ENCODE measurements at places on chromosomes 5 and 9.

DNA sequence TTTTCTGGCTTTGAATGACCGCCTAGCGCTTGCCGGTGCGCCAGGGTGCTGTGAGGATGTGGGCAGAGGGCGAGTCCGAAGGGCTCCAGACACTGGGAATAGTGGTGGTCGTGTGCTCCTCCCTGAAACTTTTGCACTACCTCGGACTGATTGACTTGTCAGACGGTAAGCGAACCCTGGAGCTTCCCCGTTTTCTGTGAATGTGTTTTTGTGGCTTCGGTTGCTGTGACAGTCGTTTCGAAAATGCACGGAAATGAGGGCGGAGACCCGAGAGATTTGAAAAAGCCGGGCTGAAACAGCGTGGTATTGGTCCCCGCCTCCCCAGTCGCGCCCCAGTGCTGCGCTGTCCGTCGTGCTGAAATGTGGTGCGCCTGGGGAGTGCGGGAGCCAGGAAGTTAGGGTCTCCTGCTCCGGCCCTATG is 102.5 kb upstream of the GABRP start:
- DNase-seq: peak; percentile 78

DNA sequence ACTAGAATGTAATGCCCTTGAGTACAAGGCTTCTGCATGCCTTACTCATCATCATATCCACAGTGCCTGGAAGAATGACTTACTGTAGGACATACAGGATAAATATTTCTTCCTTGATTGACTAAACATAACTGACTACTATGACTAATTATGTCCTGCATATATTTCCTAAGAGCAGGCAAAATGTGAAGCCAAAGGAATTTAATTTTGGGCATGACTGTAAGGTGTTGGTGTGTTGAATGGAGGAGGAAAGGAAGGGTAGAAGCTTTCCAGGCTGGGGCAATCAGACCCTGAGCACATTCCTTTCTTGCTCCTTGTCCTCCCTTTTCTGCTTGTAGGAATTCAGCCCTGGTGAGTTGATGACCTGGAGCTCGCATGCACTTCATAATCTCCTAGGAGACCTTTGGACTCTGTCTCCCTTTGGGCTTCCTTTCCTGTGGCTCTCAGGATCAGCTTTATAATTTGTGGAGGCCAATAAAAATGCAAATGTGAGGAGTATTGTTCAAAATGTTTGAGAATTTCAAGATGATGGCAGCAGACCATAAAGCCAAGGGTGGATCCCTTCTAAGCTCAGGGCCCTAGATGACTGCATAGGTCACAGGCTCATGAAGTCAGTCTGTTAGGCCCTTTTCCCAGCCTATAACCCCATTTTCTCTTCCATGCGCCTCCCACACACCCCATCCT is 174.0 kb downstream of the HMHB1 start:
- DNase-seq: no peak

- DNase-seq: peak; percentile 85
Observed at GRCh38 chr9:136625101-136626065, 37.3 kb upstream of the EGFL7 start.

- peak; percentile 3 for DNase-seq
Observed at GRCh38 chr5:146344155-146345118, 5.8 kb downstream of the POU4F3 start.

- DNase-seq: no peak
Observed at GRCh38 chr5:141692919-141693725, 11.1 kb upstream of the ARAP3 start.

GRCh38 chr5:104095527-104095926 is 532.9 kb upstream of the NUDT12 start:
- no peak for DNase-seq

DNA sequence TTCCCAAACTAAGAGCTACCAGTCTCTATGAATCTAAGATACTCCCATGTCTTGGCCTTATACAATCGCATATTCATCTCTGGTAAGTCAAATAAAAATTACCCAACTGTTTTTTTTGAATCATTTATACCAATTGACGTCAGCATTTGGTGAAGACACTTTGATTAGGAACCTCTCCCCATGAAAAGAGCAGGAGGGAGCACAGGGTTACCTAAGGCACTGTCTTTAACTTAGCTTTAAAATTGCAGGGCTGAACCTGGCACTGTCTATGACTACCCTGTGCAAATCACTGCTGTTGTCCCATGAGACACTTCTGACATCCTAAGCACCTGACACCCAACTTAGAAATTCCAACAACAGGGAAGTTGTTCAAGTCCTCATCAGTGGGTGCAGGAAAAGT is 586.4 kb downstream of the MAT2B start:
- DNase-seq: no peak

DNA sequence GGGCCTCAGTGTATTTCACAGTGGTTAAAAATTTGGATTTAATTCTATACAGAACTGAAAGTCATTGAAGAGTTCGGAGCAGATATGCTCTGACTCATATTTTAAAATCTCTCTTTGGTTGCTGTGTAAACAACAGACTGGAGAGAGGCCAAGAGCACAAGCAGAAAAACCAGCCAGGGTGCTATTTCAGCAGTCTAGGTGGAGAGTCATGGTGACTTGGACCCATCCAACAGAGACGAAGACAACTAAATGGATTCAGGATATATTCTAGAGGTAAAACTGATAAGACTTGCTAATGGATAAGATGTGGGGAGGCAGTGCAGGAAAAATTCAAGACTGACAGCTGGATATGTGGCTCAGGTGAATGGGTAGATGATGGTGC is 168.9 kb downstream of the MAPKAP1 start:
- peak; percentile 54 for DNase-seq

GRCh38 chr5:17304282-17304681 is 86.9 kb downstream of the BASP1 start:
- DNase-seq: no peak

DNA sequence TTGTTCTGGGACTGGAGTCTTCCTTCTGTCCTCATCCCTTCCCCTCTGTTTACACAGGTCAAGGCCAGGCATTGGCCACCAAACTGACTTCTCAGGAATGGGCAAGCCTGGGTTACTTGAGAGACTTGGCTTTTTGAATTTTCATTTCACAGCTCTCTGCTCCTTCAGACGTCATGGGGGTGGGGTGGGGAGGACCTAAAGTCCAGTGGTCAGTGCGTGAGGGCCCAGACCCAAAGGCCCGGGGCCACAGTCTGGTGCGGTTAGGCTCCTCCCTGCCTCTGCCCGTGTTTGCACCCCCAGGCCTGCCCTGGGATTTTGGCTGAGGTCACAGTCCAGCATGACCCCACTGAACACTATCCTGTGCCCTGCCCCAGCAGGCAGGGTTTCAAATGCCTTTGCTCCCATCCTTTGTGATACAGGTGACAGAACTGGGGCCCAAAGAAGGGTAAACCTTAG is 4.1 kb upstream of the CXXC5 start:
- no peak for DNase-seq

DNA sequence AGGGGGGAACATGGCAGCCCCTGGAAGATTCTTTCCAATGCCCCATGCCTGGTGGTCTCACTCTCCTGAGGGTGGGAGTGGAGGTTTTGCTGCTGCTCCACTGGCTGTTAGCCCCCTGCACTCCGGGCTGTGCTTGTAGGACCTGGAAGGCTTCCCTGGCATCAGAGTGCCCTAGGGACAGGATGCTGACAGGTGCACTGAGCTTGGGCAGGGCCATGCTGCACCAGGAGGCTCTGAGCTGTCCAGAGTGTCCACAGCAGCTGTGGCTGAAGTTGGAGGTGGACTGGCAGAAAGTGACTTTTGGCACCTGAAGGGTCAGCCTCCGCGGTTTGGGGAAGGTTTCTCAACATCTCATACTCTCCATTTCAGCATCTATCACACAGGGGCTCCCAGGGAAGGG is 249.1 kb downstream of the GADD45G start:
- no peak for DNase-seq

DNA sequence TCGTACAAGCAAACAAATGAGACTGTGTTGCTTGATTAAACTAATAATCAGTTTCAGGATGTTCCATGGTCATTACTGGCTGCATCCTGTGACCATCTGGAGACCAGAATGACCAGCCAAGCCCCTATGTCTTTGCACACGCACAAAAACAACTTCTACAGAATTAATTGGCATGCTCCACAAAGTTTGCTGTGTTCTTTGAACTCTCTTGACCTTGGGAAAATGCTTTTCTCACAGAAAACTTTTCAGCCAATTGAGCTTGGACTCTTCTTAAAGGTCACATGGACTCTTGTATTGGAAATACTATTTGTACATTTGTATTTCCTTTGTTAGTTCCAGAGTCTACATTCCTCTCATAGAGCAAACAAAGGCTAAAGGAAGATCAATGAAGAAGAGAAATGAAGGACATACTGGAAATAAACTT is 147.8 kb downstream of the ARRDC3 start:
- no peak for DNase-seq

DNA sequence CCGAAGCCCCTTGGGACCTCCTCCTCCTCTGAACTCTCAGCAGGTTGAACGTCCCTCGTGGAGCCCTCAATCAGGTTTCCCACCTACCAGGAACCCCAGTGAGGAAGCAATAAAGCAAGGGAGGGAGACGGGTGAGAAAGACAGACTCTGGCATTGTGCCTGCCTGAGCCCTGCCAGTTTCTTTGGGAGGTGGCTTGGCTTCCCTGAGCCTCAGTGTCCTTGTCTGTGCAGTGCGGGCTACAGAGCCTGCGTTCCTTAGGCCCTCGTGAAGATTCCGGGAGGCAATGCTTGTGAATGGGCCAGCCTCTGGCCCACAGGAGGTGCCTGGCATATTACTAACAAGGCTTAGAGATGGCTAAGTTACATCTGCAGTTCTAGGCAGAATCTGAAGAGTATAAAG is 11.9 kb downstream of the GTF3C5 start:
- no peak for DNase-seq

DNA sequence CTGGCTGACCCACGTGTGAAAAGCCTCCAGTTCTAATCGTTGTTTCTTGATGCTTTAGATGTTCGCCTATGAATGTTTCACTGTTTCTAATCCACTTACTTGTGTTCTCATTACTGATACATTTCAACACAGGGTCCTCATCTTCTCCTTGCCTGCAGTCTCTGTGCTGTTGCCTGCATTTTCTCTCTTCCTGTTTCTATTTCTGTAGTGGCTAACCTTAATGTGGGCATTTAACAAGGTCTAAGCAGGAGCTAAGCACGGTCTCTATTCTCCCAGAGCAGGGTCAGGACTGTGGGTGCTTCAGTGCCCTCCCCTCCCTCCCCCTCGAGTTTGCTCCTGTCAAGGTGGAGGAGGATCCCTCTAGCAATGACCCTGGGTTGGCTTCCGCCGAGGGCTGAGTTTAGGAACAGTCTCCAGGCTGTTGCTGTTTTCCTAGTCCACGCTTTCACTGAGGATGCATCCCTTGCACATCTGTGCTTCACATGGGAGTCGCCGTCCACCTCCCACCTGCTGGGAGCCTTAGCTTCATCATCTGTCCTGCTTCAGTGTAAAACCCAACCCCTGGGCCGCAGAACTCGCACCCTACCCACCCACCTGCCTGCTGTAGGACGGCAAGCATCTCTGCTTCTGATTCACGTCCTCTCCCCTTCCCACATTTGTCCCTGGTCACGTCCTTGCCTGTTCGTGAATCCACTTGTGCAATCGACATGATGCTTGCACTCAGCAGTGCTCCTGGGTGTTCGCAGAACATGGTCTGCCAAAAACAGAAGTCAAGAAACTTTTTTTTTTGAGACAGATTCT is 2.4 kb upstream of the EXOC3 start:
- no peak for DNase-seq

GRCh38 chr9:117548556-117548955 is 133.7 kb upstream of the ASTN2 start:
- no peak for DNase-seq

GRCh38 chr5:91101600-91102379 is 281.3 kb downstream of the ARRDC3 start:
- peak; percentile 74 for DNase-seq

GRCh38 chr5:87121304-87122150 is 146.2 kb upstream of the RASA1 start:
- DNase-seq: no peak

DNA sequence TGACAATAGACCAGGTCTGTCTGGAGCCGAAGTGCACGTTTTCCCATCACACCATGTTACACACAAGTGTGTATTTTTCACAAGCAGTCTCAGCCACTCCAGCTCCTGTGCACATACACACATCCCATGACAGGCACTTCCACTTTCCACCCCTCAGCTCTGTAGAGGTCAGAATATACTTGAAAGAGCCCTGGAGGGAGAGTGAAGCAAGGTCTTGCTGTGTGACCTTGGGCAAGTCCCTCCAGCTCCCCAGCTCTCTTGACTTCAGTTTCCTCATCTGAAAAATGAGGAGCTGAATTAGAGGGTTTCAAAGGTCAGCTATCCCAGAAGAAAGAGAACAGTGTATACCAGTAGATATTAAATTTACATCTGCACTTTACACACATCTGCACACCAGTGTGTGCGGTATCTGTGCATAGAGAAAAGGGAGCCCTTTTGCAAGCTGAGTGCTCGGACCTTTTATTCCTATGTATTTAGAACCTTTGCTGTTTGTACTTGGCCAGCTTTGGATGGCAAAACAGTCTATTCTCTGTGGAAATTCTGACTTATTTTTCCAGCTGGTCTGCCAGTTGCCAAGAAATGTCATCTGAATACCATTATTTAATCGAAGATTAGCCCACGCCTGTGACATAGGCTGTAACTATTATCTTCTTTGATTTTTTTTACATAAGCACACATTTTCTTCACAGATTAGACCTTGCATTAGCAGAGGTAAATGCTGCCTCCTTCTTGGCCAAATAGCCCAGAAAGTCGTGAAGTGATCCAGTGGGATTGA is 528.0 kb downstream of the BNC2 start:
- peak; percentile 71 for DNase-seq

DNA sequence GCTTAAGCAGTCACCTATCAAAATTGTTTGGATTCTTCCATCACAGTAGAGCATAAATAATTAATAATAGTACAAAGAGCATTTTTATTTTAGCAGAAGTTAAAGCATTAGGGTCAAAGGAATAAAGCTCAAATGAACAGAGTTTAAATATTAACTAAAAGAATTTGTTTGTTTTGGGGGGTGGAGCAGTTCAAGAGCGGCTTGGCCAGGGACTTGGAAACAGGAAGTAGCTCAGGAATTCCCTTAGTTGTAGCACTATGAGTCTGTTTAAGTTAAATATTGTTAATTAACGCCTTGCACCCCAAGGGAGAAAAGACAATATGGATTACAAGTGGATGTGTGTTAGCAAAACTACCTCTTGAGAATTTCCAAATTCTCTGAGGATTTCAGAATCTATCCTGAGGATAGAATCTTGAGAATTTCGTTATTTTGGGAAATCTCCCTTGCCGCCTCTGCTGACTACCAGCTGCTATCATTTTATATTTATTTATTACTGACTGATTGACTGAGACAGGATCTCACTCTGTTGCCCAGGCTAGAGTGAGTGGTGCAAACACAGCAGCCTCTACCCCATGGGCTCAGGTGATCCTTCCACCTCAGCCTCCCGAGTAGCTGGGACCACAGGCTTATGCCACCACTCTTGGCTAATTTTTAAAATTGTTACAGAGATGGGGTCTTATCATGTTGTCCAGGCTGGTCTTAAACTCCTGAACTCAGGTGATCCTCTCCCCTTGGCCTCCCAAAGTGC is 96.7 kb upstream of the CHD1 start:
- peak; percentile 46 for DNase-seq

All from lung (tissue), 17 donors.